ENCODE measurements at places on chromosomes 5 and 9.

- no peak for DNase-seq
Observed at GRCh38 chr9:13439685-13440476, 160.4 kb upstream of the MPDZ start.

- DNase-seq, result no peak
Observed at GRCh38 chr5:86143837-86144236, 473.9 kb upstream of the COX7C start.

DNA sequence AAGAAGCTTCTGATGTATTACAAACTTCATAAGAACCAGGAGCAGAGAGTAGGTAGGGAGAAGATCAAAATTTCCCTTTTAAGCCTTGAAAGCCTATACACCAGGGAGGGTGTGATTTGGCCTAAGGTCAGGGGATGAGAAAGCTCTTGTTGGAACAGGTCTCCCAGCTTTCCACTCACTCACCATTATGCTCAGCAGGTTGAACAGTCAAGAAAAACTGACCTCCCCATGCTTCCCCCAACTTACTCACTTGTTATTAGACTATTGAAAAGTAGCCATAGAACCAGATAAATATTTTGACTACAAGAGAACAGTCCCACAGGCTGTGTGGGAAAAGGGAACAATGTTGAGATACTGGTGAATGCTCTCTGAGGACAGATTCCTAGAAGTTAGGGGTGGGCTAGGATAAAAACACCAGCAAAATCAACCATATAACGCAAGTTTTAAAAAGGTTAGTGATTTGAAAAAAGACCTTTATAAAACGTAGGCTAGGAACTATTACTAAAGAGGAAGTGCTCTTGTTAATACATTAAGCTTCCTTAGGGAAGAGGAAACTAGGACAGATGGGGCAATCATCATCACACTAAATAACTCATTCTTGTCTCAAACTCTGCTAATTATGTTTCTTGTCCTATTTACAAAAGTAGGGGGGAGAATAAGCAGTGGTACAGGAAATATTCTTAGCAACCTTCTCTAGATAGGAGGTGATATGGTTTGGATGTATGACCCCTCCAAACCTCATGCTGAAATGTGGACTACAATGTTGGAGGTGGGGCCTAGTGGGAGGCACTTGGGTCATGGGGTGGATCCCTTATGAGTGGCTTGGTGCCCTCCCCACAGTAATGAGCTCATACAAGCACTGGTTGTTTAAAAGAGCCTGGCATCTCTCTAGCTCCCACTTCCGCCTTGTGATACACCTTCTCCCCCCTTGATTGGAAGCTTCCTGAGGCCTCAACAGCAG, 31.0 kb downstream of the PCDHGC5 start:
- DNase-seq, result no peak

GRCh38 chr9:72909428-72909827, 43.4 kb downstream of the ALDH1A1 start:
- DNase-seq, result no peak

GRCh38 chr5:43664501-43665040, 61.6 kb downstream of the NNT start:
- DNase-seq, result no peak

- no peak for DNase-seq
Observed at GRCh38 chr9:93664549-93665120, 88.3 kb downstream of the PHF2 start.

- no peak for DNase-seq
Observed at GRCh38 chr5:10081584-10081983, 168.1 kb downstream of the ATPSCKMT start.

GRCh38 chr9:113612828-113613227, 149.3 kb downstream of the RGS3 start:
- DNase-seq, result no peak

- DNase-seq, result no peak
Observed at GRCh38 chr5:59850766-59851165, 42.8 kb downstream of the PDE4D start.

GRCh38 chr9:129354498-129354897, 176.4 kb upstream of the IER5L start:
- DNase-seq, result no peak

GRCh38 chr9:93567271-93567959, 9.0 kb upstream of the PHF2 start:
- DNase-seq, result peak; percentile 54

GRCh38 chr5:133814152-133814551, 154.3 kb downstream of the C5orf15 start:
- no peak for DNase-seq

DNA sequence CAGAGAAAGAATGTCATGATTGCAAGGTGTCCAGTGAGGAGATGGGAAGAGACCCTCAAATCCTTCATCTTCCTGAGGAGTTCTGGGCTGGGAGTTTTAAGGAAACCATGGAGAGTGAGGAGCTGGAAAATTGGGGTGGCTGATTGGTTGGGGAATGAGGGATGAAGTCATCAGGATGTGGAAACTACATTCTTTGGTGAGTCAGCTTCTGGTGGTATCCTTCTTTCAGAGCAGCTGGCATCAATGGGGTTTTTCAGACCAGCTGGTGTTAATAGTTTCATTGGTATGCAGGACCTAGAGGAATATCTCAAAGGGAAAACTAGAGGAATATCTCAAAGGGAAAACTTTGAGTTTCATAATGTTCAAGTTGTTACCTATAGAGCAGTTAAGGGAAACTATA, 45.2 kb downstream of the RNF180 start:
- DNase-seq, result no peak

GRCh38 chr9:133754688-133755227, 16.6 kb upstream of the SARDH start:
- DNase-seq, result no peak

GRCh38 chr9:106111039-106111730, 416.8 kb downstream of the TMEM38B start:
- DNase-seq, result no peak

- no peak for DNase-seq
Observed at GRCh38 chr9:90838098-90838497, 36.5 kb downstream of the SYK start.

GRCh38 chr5:128163991-128164390, 80.4 kb downstream of the SLC12A2 start:
- DNase-seq, result no peak

DNA sequence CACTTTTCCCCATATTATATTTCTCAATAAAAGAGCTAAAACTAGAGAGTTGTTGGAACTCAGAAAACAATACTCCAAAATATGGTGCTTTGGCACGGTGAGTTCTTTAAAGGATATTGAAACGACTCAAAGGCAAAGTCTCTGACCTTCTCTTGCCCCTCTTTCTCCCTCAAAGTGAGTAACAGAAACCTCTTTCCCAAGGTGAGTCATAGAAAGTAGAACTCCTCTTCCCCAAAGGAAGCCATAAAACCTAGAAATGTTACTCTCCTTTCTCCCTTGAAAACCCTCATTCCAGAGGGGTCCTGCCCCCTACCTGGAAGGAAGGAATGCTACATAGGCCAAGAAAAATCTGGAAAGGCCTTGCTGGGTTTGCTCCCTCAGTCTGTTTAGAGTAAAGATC, 47.5 kb downstream of the RAPGEF6 start:
- no peak for DNase-seq

DNA sequence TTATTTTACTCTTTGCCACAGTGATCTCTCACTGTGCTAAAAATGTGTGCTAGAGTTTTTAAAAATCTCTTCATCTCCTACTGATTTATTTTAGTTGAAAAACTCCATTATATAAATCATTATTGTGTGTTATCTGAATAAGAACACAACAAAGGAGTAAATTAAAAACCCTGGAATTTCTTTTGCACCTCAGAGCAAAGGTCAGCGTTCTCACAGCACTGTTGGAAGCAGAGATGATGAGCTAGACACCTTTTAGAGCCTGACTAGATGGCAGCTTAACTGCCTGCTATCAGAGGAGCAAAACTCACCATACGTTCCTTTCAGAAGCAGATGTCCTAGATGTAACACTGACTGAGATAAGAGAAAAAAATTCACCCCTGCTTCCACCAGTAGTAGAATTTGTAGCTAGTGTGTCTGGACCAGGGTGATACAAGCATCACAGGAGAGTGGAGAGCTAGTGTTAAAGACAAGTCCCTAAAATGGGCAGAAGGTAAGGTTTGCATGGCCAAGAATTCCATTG, 147.1 kb downstream of the ENTREP1 start:
- DNase-seq, result no peak

- DNase-seq, result no peak
Observed at GRCh38 chr5:74685979-74686631, 1.1 kb downstream of the HEXB start.

- no peak for DNase-seq
Observed at GRCh38 chr5:76145945-76146344, 62.8 kb downstream of the SV2C start.

- DNase-seq, result no peak
Observed at GRCh38 chr9:131658377-131659129, 81.3 kb downstream of the RAPGEF1 start.

DNA sequence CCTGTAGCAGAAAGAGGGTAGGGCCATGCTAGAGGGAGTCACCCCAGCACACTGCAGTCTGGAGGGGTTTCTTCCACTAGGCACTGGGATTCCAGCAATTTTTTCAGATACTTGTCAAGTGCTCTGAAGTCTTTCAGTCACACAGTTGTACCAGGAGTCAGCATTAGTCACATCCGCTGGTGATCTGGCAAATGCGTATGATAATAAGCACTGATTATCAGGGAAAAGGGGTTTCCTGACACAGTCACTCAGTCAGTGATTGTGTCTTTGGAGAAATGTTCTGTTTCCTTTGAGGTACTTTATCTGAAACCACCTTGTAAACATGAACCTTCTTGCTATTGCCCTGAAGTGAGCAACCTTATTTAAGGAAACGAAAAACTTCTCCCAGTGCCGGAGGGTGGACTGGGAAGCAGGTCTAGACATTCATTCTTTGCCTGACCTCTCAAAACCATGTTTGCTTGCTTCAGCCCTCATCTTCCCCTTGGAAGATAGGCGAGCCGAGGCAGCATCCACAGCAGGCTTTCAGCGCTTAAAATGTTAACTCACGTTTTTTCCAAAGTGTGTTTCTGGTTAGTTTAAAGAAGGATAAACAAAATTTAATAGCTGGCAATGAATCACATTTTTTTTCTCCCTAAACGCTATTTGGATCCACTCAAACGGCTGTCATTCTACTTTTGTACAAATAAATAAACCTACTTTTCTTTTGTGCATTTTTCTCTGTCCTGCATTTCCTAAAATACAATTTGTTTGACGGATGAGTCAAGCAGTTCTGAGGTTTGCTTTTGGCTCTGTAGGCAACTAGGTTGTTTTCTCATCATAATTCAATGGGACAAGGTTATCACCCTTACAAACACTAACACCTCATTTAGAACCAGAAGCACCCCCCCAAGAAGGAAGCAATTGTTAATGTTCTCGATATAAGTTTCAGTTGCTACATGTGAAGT, 77.7 kb downstream of the FOXD1 start:
- DNase-seq, result no peak

DNA sequence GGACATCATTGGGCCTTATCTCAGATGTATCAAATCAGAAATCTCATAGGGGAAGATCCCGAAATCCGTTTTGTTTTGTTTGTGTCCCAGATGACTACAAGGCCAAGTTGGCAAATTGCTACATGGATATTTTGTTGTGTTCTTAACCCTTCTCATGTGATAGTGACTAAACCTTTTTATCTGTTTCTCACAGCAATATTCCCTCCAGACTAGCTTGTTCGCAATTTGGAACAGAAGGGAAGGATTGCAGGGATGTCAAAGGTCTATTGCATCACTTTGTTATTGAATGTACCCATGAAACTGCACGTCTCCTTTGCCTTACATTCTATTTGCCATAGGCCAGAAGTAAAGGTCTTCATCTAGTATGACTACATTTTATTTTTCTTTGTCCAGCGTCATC, 453.9 kb downstream of the NFIB start:
- DNase-seq, result no peak

DNA sequence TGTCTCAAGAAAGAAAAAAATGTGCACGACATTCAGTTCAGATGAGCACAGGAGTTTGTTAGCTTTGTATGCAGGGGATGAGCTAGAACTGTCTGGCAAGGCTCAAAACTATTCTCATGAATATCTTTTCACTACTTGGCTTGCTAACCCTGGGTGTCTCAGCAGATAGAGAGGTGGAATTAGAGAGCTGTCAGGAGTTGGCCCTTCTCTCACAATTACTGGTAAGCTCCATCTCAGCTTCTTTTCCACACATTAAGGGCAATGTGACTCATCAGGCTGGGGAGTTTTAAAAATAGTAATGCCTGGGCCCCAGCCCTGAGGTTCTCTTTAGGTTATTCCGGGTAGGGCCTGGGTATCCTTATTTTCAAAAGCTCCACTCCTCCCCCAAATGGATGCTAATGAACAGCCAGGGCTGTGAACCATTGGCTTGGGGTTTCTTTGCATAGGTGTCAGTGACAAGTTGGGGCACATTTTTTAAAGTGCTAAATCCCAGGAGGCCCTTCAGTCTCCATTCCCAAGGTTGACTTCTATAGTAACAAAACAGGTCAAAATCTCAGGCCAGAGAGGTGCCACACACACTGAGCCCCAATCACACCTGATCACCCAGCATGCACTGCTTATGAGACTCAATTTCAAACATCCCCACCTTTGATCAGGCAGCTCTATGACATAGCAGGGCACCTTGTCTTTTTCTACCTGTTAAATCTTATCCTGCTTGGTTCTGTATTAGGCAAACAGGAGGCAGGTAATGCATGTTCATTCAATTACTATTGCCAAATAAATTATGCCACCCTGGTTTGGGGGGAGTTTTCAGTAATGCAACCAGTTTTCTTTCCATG, 239.7 kb upstream of the DAP start:
- no peak for DNase-seq

GRCh38 chr5:73672132-73672531, 46.1 kb downstream of the ARHGEF28 start:
- DNase-seq, result no peak

DNA sequence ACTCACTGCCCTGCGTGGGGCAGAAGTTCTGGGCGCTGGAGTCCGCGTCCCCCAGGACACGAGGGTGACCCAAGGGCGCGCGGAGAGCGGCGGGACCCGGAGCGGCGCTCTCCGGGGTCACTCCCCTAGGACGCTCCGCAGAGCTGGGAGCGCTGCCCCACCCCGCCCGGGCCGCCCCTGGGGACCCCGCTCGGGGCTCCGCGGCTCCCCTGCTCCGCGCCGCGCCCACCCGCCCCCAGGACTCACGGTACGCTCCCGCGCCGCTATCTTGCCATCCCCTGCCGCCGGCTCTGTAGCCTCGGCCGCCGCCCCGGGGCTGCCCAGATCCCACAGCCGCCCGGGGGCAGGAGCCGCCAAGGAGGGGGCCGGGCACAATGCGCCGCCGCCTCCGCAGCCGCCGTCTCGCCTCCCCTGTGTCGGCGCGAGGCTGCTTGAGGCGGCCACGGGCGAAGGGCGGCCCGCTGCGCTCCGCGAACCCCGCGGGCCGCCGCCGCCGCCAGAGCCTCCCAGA, 303 bp downstream of the LIFR start:
- DNase-seq, result no peak

DNA sequence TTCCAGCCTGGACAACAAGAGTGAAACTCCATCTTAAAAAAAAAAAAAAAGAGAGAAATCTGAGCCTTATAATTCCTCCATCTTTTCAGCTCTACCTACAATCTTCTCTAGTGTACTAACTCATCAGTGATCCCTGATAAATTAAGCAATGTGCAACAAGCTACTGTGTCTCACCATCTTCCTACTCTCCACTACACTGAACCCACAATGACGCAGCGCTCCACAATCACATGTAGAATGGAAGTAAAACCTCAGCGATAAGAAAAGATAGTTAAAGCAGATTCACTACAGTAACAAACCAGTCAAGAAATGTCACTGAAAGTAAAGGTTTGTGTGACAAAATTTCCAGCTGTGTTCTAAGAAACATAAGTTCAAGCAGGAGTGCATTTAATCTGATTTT, 13.5 kb downstream of the ABCA1 start:
- no peak for DNase-seq

GRCh38 chr5:117337064-117337749, 762.6 kb upstream of the SEMA6A start:
- DNase-seq, result no peak

- no peak for DNase-seq
Observed at GRCh38 chr5:148776780-148777179, 49.6 kb upstream of the ADRB2 start.

Data from DMS79 treated with DMSO at 0.1 percent for 48 hours (cell line).